D721Med (cell line): ENCODE measurements at places on chromosomes 12 and 14.

- DNase-seq = no peak
Observed at GRCh38 chr12:12518464-12518845, 44.2 kb downstream of the DUSP16 start.

GRCh38 chr14:54784657-54785056, 118.0 kb downstream of the GCH1 start:
- no peak for DNase-seq

GRCh38 chr12:113891739-113892520, 74.2 kb downstream of the RBM19 start:
- DNase-seq = no peak

DNA sequence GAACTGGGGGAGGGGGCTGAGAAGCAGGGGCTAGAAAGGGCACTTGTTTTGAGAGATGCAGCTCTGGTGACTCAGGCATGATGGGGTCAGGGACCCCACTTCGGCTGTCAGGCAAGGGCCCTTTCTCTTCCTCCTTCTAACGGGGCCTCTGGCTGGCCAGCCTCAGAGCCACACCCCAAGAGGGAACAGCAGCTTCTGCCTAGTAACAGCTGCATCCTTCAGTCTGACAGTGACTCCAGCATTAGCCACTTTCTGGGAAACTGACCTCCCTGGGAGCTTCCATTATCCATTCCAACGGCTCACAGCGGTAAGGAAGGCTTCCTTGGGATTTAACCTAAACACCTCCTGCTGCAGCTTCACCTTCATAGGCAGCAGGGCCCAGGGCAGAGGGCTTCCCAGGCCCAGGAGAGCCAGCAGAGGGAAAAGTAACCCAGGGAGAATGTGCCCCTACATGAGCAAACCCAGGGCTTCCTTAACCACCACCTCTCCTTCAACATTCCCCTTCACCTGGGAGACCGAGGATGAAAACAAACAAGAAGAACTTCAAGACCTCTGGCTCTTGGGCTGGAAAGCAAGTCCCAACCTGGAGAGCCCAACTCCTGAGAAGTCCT, 2.7 kb downstream of the NCKAP5L start:
- no peak for DNase-seq

DNA sequence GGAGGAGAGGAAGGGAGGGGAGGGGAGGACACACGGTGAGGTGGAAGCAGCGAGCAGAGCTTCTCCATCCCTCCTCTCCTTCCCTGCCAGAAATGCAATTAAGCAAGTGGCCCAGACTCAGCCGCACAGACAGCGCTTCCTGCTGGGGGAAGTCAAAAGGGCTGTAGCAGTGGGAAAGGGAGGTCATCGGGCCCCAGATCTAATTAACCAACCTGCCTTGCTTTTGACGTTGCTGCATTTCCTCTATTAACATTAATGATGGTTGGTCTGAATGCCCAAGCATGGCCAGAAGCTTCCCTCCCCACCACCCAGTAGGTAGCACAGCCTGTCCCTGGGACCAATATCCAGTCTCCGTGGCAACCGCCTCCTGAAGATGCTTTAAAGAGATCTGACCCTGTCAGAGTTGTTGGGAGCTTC, 4.6 kb upstream of the NGB start:
- no peak for DNase-seq

DNA sequence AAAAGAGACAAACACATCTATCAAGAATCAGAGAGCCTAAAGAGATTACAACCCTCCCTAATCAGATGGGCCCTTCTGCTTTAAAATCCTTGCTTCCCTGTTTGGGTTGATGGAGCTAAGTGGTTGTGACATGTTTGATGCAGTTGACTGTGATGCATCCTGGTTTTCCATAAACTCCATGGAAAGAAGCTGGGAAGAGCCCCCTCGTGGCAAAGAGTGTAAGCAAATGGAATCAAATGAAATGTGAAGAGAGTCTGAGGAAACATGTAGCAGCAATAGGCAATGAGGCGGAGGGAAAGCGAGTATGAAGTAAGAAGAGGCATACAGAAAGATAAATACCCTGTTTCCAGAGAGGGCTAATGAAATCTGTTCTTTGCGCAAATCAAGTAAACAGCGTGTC, 70.4 kb upstream of the SLCO1C1 start:
- no peak for DNase-seq

- no peak for DNase-seq
Observed at GRCh38 chr14:42715316-42715715, 1108.6 kb downstream of the LRFN5 start.

DNA sequence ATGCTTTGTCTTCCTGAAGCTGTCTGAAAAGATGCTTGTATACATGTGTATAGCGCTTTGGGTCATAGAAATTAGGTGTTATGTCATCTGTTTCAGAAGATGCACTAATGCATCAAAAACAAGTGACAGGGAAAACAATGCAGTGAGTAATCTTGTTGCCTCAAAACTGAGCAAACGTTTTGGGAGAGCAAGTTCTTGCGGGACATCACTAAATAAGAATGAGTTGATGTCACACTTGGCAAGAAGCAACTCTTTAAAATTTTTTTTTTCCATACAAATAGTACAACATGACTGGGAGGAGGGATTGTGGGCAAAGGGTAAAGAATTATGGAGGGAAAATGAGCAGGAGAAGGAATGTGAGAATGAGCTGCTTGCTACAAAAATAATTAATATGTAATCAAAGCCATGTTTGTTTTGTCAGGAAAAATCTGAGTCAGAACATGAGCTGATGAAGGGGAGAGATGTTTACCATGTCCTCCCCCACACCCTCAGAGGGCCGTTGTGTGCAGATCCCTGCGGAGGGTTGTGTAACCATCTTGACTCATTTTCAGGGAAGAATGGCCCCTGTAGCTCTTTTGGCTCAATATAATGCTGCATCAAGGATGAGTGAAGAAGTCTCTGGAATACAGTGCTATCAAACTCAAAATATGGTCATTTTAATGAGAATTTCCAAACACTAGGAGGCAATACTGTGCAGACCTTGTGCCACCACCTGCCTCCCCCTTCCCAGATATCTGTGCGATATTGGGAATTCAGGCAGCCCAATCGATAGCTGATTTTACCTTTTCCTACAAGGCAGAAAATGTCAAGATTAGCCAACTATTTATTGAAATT, 41.4 kb downstream of the BORCS5 start:
- DNase-seq = no peak

DNA sequence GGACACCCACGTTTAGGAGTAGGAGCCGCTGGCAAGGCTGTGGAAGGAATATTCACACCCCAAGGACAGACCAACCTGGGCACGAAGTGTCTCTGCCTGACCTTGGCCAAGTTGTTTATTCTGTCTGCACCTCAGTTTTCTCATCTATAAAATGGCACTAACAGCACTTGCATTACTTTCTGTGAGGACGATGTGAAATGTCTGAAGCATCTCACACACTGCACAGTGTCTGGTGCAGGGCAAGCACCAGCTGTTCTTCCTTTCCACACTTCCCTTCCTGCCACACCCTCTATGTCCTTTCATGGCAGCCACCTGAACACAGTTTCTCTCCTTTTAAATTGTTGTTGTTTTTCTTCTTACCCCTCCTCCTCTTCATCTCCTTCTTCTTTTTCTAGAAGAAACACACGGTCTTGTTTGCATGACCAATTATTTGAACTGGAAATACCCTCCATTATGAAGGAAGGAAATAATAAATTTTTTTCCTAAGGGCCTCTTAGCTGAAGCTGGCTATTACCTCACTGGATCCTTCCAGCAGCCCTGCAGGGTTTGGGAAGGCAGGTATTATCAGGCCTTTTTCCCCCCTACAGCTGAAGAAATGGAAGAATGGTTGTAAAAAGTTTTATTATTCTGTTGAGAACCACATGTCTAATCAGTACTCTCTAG, 42.9 kb upstream of the ATP23 start:
- no peak for DNase-seq

DNA sequence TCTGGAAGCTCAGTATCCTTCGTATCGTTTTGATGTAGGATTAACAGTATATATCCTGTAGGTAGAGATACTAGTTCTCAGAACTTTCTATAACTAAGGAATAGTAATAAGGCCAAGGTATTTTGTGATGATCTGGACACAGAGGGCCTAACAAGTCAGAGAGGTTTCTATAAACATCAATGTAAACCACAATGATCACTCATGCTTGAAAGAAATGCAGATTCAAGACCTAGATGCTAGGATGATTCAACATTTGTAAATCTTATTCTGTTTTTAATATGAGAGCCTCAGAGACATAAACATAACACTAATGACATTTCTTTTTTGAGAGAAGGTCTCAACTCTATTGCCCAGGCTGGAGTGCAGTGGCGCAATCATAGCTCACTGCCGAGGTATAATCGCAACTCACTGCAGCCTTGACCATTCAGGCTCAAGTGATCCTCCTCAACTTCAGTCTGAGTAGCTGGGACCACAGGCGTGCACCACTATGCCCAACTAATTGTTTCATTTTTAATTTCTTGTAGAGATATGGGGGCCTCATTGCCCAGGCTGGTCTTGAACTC, 16.2 kb downstream of the SUPT16H start:
- no peak for DNase-seq

GRCh38 chr12:63394349-63394748, 243.3 kb upstream of the AVPR1A start:
- no peak for DNase-seq

DNA sequence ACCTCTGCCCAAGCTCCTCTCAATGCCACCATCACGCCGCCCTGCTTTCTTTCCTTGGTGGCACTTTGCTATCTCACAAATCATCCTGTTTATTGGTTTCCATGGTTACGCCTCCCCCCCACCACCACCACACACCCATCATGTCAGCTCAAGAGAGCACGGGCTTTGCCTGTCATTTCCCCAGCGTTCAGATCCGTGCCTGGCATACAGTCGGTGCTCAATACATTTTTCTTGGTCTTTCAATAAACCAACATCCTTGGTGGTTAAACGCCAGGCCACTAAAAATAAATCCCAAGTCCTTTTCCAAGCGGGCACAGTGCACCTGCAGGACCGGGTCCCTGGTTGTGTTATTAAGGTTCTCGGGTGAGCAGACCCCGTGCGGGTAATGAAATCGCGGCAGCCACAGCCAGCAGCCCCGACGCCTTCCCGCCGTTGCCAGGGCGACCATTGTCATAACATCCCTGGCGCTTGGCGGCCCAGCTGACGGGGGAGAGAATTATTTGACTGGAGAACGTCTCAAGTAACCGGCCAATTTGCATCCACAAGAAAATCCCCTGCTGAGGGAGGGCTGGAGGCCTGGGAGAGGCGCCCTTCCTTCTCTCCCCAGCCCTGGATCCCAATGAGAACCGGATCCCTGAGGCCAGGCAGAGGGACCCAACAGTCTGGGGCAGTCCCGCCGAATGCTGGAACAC, 92.9 kb downstream of the KSR2 start:
- no peak for DNase-seq

DNA sequence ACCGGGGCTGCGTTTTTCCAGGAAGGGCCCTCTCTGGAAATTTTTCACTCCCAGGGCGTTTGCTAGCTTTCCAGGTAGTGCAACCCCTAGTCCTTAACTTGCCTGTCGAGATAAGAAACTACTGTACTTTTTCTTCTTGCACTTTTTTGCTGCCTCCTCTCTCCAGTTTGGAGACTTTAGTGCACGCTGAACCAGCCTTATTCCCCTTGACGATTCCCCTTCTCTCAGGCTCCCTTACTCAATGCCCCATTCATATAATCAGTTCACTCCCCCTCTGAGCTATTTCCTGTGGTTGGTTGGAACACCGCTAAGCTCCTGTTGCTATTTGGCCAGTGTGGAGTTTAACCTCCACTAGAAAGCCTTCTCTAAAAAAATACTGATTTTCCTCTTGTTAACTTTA, 682 bp downstream of the CREBL2 start:
- peak; percentile 31 for DNase-seq

DNA sequence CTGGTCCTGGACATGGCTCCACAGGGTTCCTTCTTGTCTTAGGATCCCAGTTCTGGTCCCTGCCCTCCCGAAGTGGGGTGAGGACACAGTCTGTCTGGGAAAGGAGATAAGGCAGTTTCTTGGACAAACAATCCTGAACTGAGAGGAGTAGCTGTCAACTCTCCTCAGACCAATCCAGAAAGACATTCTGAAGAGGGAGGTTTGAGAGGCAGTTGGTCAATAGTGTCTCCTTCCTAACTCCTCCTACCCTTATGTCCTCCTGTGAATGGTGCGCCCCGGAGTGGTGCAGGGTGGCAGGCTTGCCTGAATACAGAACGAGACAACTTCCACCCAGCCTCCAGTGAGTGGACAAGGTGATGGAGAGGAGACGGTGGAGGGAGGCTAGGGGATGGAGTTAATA, 15.4 kb upstream of the ASIC1 start:
- DNase-seq = no peak

DNA sequence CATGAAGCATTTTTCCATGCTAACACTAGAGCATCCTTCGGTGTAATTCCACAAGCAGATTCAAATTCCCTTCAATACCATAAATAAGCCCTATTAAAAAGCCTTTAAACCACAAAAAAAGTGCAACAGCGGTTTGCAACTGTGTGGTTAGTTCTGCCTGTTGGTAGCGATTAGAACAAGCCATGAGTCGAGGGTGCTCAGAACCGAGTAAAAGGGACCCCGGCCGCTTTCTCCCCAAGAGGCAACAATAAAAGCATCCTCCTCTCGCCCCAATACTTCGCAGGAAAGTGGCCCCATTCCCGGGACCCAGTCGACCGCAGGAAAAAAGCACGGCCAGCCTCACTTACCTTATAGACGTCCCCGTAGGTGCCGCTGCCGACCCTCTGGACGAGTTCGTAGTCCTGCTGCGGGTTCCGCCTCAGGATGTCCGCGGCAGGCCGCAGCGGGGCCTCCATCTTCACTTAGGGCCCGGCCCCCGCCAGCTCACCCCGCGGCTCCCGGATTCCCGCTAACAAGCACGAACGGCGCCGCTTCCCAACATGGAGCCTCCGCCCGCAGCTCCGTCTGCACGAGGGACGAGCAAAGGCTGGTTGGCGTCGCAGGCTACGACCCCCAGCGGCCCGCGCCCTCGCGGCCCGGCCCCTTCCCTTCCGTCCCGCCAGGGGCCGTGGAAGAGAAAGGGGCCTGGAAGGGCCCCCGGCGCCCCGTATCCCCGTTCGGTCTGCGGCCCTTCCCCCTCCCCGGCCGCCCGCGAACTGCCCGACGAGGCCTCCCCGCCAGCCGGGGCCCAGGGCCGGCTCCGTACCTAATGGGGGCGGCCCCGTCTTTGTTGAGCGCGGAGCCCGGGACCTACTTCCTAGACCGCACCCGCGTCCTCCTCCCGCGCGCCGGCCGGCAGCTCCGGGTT, 521 bp downstream of the MAP4K5 start:
- DNase-seq = no peak

GRCh38 chr14:93231129-93231979, 24.3 kb downstream of the UBR7 start:
- DNase-seq = peak; percentile 71

- DNase-seq = no peak
Observed at GRCh38 chr12:5581616-5582015, 149.7 kb downstream of the NTF3 start.

- peak; percentile 32 for DNase-seq
Observed at GRCh38 chr12:110102255-110102654, 21.9 kb upstream of the IFT81 start.

DNA sequence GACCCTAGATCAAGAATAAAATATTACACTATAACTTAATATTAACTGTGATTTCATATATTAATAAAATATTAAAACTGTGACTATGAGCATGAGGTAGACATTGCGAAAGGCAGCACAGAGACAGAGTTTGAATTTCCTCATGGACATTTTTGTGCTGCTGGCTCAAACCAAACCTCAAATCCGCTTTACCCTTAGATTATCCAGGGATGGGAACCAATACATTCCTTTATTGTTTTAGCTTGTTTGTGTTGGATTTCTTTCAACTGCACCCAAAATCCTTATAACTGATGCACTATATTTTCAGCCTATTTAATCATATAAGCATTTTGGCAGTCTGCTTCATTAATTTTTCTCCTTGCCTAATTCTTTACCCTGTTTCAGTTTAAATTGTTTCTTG, 436.7 kb downstream of the ATP23 start:
- no peak for DNase-seq
